Activated CD8-positive, alpha-beta memory T cell treated with anti-CD3 and anti-CD28 coated beads for 4 hours (primary cell): ENCODE measurements at places on chromosomes 2 and 18.

- no peak for DNase-seq
Measured at GRCh38 chr2:144995482-144995881, 475.6 kb upstream of the ZEB2 start.

- no peak for DNase-seq
Measured at GRCh38 chr18:45109706-45110105, 429.0 kb downstream of the SETBP1 start.

- DNase-seq: no peak
Measured at GRCh38 chr2:178531168-178531567, 50.9 kb downstream of the PLEKHA3 start.

DNA sequence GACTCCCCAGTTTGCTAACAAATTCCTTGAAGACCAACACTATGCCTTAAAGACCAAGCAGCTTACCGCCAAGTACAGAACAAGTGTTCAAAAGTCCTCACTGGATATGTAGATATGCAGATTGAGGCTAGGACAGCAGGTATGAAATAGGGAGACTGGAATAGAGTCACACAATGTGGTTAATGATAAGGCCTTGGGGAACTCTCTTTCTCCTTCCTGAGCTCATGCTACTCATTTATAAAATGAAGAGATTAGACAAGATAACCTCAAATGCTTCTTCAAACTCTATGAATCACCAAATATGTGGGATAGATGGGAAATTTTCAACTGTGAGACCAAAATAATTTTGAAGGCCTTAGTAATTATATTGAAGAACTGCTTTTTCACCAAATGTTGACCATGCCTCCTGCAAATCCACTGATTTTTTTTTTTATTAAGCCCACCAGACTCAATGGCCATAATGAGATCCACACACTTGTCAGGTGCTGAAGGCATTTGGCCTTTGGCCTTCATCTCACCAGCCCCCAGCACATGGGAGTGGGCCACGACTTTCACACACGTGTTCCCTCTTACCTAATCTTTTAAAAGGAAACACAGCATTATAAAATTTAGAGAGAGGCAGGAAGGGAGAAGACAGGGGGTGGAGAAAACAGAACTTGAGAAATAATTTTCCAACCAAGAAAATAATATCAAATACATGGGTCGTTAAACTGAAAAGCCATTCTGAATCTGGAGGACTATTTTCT lies 181.5 kb downstream of the EN1 start:
- DNase-seq: no peak

GRCh38 chr2:171056307-171056706 lies 104.4 kb downstream of the TLK1 start:
- no peak for DNase-seq

GRCh38 chr2:229246334-229246733 lies 24.8 kb downstream of the PID1 start:
- no peak for DNase-seq

DNA sequence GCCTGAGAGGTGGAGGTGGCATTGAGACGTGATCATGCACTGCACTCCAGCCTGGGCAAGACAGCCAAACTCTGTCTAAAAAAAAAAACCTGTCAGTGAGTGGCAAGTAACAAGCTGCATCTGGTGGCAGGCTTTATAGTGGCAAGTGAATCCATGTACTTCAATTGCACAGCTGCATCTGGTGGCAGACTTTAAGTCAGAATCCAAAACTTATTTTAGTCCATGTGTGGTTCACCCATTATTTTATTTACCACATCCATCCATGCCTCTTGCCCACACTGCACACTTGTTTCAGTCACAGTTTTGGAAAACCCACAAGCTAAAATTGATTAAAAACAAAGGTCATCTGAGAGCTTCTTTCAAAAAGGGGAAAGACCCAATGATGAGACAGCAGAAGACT lies 1636.4 kb upstream of the NXPH2 start:
- DNase-seq: no peak

DNA sequence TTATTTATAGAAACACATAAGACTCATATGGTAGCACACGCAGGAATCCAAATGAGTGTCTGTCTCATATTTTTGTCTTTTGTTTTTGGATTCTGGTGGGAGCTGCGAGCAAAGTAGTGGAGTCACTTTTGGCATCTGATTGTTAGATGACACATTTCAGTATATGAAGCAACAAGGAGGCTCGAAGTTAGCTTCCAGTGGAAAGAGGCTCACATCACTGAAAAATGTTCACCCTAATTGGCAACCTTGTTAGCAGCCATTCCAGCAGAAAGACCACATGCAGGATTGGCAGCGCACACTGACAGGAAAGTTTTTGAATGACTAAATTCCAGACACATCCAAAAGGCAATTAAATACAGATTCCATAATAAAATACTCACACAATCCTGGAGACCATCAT lies 87.4 kb downstream of the MYT1L start:
- no peak for DNase-seq
